Amniotic stem cell (primary cell): ENCODE measurements at places on chromosomes 1 and 21.

GRCh38 chr1:36440646-36441045 lies 9.6 kb downstream of the OSCP1 start:
- no peak for DNase-seq

GRCh38 chr1:165562571-165562970 lies 18.8 kb downstream of the LRRC52 start:
- DNase-seq, result no peak

GRCh38 chr1:6586404-6586816 lies 6.6 kb downstream of the ZBTB48 start:
- DNase-seq, result no peak

DNA sequence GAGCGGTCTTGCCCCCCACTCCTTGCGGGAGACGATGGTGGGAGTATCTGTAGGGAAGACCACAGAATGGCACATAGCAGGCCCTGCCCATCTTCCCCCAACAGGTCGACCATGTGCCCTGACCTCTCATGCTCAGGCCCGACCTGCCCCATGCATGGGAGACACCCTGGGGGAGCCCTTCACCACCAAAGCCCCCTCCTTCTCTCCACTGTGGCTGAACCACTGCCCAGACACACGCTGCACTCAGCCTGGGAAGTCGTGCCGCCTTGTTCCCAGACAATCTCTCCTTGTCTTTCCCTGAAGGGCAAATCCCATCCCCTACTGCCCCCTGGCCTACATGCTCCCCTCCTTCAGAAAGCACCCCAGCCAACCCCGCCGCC lies 5.5 kb downstream of the PGLYRP3 start:
- no peak for DNase-seq

- DNase-seq, result peak; percentile 79
Observed at GRCh38 chr1:108816049-108816893, 40.6 kb downstream of the AKNAD1 start.

DNA sequence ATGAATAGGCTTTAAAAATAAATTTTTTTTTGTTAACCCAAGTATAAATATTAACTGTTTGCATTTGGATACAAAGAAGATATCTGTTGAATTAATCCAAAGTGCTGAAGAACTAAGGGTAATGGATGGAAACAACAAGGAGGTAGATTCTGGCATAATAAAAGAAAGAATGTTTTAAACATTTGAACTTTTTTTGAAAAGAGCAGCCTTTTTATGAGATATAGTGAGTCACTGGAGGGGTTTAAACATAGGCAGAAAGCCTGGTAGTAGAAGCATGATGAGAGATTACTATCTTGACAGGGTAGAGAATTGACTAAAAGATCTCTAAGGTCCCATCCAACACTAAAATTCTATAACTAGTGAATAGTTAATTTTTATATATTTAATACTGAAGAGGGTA lies 2.7 kb downstream of the MIER1 start:
- DNase-seq, result no peak

DNA sequence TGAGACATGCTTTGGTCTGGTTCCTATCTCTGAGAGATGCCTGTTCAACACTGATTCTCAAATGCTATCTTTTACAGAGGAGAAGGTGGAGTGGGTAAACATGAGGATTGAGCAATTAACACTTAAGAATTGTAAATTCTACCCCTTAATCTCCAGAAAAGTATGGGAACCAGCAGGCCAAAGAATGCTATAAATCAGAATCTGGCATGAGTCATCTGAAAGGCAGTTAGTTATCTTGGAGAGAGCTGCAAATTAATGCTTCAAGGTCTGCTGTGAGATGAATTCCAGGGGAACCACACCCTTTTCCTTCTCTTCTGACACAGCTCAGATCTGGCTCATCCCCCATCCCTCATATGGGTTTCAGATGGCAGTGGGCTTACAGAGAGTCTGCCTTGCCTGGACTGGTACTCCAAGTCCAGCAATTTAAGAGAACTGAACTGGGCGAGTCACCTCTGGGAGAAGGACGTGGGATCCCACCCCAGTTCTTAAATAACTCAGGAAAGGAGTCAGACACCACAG lies 5.2 kb downstream of the S100A10 start:
- no peak for DNase-seq

DNA sequence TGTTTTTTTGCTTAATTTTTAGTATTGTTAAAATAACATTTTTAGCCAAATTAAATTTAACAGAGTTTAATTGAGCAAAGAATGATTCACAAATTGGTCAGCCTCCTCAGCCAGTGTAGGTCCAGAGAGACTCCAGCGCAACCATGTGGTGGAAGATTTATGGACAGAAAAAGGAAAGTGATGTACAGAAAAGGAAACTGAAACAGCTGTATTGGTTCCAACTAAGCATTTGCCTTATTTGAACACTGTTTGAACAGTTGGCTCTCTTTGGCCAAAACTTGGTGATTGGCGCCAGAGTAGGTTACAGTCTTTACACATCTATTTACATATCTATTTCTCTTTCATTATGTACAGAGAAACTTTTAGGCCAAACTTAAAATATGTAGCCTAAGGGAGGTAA lies 19.4 kb downstream of the RPS6KC1 start:
- peak; percentile 61 for DNase-seq

DNA sequence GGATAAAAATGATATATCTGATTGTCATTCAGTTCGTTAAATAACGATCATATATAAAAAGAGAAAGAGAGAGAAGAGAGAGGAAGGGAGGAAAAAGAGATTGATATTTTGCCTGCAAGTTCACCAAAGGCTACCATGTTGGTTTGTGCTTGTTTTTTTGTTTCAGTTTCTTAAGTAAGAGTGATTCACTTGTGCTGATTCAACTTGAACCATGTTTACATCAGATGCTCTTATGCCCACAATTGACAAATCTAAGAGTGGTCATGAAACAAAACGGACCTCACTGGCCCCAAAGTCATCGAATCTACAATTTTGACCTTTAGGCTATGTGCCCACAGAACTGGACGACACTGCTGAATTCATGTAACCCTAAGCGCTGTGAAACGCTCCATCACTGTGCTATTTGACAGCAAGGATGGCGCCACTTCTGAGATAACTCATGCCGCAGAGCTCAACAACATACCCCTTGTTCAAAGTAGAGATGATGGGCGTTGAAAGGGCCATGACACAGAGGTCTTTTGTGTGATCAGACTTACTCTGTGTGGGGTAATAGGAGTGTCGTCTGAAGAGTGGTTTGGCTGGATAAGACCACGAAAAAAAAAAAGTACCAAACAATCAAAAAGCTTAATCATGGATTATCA lies 481.4 kb downstream of the SETD4 start:
- DNase-seq, result no peak

DNA sequence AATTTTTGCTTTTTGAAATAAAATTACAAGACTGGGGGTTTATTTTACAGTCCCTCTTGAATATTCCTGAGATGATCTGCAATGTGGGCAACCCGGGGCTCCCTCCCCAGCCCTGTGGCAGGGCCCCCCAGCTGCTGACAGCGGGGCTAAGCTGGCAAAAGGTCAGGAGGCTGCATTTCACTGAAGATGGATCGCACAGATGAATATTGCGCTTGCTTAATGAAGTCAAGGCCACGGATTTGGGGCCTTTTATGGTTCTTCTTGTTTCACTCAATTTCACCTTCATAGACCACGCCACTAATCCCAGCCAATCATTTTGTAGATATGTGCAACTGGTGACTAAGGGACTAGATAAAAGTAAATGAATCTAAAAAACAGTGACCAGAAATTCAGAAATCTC lies 50.8 kb upstream of the SLC22A15 start:
- DNase-seq, result no peak

DNA sequence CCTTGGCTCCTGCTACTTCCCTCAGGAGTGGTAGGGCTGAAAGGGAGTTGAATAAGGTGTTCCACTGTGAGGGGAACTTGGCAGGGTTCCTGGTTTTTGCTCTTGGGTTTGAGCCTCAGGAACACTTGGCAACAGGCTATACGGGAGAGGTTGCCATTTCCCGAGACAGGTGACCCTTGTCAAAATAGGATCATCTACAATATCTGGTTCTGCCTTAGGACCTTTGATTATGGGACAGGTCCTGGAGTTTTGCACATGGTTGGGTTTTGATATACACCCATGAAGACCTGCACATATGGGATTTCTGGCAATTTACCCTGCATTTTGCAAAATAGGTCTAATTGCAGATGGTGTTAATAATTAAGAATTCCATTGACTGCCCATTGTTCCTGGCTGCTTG lies 31.1 kb downstream of the YY1AP1 start:
- DNase-seq, result no peak
